ENCODE measurements at places on chromosomes 6 and 20. TPM values are rescaled to one million over a fixed set of nuclear protein-coding genes. Genes with fewer than 3 reads are reported as not detected.

DNA sequence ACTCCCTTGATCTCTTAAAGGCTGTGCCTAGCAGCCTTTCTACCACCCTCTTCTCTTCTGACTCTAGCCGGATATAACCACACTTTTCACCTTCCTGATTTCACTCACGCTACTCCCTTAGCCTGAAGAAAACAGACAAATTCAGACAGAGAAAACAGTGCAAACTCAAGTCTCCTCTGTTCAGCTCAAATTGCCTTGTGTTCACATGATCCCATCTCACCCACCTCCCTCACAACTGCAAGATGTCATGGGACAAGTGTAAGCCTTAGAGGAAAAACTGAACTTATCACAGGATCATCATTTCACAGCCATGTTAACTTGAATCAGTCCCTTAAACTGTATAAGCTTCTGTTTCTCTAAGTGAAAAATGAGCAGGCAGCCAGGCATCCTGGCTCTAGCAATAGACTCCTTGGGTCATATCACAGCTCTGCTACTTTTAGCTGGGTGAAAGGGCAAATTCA lies 66.5 kb upstream of the TENT5A start:
- H3K36me3 ChIP-seq = no peaks in the 10 kb centered on the region
- H3K4me3 ChIP-seq = no peak overlapping the region
- peaks cover 14% of the 10 kb centered on the region for H3K4me1 ChIP-seq
- H3K27me3 ChIP-seq = peaks cover 7% of the 10 kb centered on the region

DNA sequence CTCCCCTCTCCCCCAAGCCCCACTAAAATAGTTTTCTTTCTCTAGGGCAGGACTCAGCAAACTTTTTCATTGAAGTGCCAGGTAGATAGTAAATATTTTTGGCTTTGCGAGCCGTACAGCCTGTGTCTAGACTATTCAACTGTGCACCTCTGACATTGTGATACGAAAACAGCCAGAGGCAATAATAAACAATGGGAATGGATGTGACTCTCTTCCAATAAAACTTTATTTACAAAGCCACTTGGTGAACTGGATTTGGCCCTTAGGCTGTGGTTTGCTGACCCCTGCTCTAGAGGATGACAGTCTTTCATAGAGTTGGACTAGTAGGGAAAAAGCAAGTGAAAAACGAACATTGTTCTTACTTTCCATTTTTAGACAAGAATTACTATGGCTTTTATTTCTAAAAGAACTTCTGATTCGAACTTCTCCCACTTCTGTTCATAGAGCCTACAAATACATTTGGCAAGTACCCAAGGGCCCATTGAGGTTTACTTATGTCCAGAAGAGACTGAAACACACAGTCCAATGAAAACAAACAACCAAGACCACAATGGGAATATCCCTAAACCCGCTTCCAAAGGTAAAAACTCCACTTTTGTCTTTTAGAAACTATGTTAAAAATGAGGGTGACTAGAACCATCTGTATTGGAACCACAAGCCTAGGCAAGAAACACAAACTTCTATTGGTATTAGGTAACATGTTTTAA lies 46.4 kb upstream of the CDKAL1 start:
- peaks cover 74% of the 10 kb centered on the region for H3K36me3 ChIP-seq
- no peak overlapping the region for H3K4me3 ChIP-seq
- no peaks in the 10 kb centered on the region for H3K27me3 ChIP-seq
- H3K4me1 ChIP-seq = peaks cover 3% of the 10 kb centered on the region
- no peak overlapping the region for H3K27ac ChIP-seq

GRCh38 chr6:39282774-39283173 lies 31.4 kb downstream of the KCNK17 start:
- no peak for DNase-seq
- H3K27me3 ChIP-seq = peaks cover 2% of the 10 kb centered on the region
- peaks cover 2% of the 10 kb centered on the region for H3K4me1 ChIP-seq
- H3K36me3 ChIP-seq = no peaks in the 10 kb centered on the region

DNA sequence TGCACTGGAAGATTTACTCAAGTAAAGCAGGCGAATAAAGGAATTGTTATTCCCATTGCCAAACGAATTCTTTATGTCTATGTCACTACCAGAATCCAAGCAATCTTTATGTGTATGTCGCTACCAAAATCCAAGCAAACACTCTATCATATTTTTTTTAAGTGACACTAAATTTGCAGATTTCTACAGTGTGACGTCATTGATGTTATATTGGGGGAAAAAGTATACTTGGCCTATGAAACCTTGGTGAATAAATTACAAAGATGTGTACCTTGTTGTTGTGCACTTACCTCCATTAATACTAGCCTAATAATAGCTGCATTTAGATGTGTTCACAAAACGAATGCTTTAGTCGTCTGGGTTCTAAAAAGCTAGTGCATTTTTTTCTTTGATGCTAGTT lies 957 bp downstream of the TTK start:
- peaks cover 3% of the 10 kb centered on the region for H3K27me3 ChIP-seq
- peak overlapping the region; percentile 92 for H3K27ac ChIP-seq
- peaks cover 48% of the 10 kb centered on the region for H3K4me1 ChIP-seq
- H3K36me3 ChIP-seq = peaks cover 42% of the 10 kb centered on the region

GRCh38 chr6:46024124-46024769 lies 8.6 kb upstream of the CLIC5 start:
- no peak overlapping the region for H3K27ac ChIP-seq
- peaks cover 2% of the 10 kb centered on the region for H3K27me3 ChIP-seq
- peaks cover 6% of the 10 kb centered on the region for H3K4me1 ChIP-seq
- no peak overlapping the region for H3K4me3 ChIP-seq
- no peaks in the 10 kb centered on the region for H3K36me3 ChIP-seq

DNA sequence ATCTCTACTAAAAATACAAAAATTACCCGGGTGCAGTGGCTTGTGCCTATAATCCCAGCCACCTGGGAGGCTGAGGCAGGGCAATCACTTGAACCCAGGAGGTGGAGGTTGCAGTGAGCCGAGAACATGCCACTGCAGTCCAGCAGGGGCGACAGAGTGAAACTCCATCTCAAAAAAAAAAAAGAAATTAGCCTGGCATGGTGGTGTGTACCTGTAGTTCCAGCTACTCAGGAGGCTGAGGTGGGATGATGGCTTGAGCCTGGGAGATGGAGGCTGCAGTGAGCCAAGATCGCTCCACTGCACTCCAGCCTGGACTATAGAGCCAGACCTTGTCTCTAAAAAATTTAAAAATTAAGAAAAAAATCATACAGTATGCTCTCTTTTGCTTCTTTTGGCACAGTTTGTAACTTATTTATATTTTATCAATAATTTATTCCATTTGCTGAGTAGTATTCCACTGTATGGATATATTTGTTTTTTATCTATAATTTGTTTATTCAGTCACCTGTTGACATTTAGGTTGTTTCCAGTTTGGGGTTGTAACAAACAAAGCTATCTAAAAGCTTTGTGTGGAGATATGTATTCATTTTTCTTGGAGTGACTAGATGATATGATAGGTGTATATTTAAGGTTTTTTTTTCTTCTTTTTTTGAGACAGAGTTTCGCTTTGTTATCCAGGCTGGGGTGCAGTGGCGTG lies 8.0 kb upstream of the MYBL2 start:
- H3K4me3 ChIP-seq = no peak overlapping the region
- peaks cover 18% of the 10 kb centered on the region for H3K4me1 ChIP-seq
- H3K27ac ChIP-seq = no peak overlapping the region

- no peaks in the 10 kb centered on the region for H3K36me3 ChIP-seq
- no peak overlapping the region for H3K27ac ChIP-seq
- no peak overlapping the region for H3K4me3 ChIP-seq
- H3K27me3 ChIP-seq = peaks cover 11% of the 10 kb centered on the region
- no peaks in the 10 kb centered on the region for H3K4me1 ChIP-seq
Measured at GRCh38 chr6:52013035-52013434, 74.4 kb downstream of the PKHD1 start.

GRCh38 chr20:31747640-31748039 lies 8.6 kb downstream of the TPX2 start:
- H3K4me3 ChIP-seq = no peak overlapping the region
- no peak for DNase-seq
- H3K27ac ChIP-seq = peak overlapping the region; percentile 21
- H3K27me3 ChIP-seq = no peaks in the 10 kb centered on the region

GRCh38 chr6:90720404-90720803 lies 133.5 kb upstream of the MAP3K7 start:
- peaks cover 3% of the 10 kb centered on the region for H3K27me3 ChIP-seq
- H3K4me3 ChIP-seq = no peak overlapping the region
- H3K36me3 ChIP-seq = no peaks in the 10 kb centered on the region
- DNase-seq = no peak
- H3K4me1 ChIP-seq = no peaks in the 10 kb centered on the region

DNA sequence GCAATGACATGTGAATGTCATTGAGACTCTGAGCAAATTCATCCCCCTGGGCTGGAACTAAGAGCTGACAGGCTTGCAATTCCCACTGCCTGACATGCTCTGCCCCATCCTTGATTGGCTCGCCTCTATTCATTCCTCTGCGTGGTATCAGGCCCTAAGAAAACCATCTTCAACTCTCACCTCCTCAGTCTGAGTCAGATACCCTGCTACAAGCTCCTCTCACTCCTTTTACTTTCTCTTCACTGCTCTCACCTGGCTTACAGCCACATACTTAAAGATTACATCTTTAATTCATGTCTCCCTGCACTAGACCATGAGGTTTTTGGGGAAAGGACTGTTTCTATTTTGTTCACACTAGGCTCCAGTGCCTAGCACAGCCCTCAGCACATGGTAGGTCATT lies 131.6 kb downstream of the KIF6 start:
- no peak overlapping the region for H3K27ac ChIP-seq
- H3K4me3 ChIP-seq = no peak overlapping the region
- peaks cover 3% of the 10 kb centered on the region for H3K27me3 ChIP-seq
- H3K4me1 ChIP-seq = no peaks in the 10 kb centered on the region
- DNase-seq = no peak

DNA sequence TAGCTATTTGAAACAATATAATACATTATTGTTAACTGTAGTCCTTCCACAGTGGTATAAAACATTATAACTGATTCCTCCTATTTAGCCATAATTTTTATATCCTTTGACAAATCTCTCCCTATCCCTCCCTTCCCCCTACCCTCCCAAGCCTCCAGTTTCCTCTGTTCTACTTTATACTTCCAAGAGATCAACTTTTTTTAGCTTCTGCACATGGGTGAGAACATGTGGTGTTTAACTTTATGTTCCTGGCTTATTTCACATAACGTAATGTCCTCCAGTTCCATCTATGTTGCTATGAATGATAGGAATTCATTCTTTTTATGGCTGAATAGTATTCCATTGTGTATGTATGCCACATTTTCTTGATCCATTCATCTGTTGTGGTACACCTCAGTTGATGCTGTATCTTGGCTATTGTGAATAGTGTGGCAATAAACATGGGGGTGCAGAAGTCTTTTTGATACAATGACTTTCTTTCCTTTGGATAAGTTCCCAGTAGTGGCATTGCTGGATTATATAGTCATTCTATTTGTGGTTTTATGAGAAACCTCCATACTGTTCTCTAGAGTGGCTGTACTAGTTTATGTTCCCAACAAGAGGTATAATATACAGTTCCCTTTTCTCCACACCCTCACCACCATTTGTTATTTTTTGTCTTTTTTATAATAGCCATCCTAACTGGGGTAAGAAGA lies 205.0 kb downstream of the KCNQ5 start:
- no peak overlapping the region for H3K4me3 ChIP-seq
- H3K27ac ChIP-seq = no peak overlapping the region
- no peaks in the 10 kb centered on the region for H3K27me3 ChIP-seq
- no peak for DNase-seq
- H3K36me3 ChIP-seq = no peaks in the 10 kb centered on the region
- peaks cover 8% of the 10 kb centered on the region for H3K4me1 ChIP-seq

DNA sequence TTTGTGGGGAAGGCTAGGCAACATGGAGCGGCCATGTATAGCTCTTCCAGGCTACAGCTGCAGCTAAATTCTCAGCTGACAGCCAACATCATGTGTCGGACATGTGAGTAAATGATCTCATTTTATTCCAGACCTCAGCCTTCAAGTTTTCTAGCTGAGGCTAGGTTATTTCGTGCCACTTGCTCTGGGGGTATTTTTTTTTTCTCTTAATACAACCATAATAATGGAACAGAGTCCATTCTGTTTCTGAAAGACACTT lies 573.5 kb downstream of the CD109 start:
- H3K4me1 ChIP-seq = no peaks in the 10 kb centered on the region
- no peak for DNase-seq
- H3K27ac ChIP-seq = no peak overlapping the region
- no peak overlapping the region for H3K4me3 ChIP-seq
- no peaks in the 10 kb centered on the region for H3K27me3 ChIP-seq

GRCh38 chr6:10422737-10423034 lies 7.8 kb upstream of the TFAP2A start:
- no peak overlapping the region for H3K27ac ChIP-seq
- peaks cover 90% of the 10 kb centered on the region for H3K27me3 ChIP-seq
- H3K4me3 ChIP-seq = no peak overlapping the region
- DNase-seq = no peak
- peaks cover 18% of the 10 kb centered on the region for H3K36me3 ChIP-seq

GRCh38 chr6:4577406-4577805 lies 198.8 kb upstream of the CDYL start:
- H3K4me1 ChIP-seq = no peaks in the 10 kb centered on the region
- no peaks in the 10 kb centered on the region for H3K36me3 ChIP-seq
- DNase-seq = no peak
- H3K4me3 ChIP-seq = no peak overlapping the region
- no peaks in the 10 kb centered on the region for H3K27me3 ChIP-seq

DNA sequence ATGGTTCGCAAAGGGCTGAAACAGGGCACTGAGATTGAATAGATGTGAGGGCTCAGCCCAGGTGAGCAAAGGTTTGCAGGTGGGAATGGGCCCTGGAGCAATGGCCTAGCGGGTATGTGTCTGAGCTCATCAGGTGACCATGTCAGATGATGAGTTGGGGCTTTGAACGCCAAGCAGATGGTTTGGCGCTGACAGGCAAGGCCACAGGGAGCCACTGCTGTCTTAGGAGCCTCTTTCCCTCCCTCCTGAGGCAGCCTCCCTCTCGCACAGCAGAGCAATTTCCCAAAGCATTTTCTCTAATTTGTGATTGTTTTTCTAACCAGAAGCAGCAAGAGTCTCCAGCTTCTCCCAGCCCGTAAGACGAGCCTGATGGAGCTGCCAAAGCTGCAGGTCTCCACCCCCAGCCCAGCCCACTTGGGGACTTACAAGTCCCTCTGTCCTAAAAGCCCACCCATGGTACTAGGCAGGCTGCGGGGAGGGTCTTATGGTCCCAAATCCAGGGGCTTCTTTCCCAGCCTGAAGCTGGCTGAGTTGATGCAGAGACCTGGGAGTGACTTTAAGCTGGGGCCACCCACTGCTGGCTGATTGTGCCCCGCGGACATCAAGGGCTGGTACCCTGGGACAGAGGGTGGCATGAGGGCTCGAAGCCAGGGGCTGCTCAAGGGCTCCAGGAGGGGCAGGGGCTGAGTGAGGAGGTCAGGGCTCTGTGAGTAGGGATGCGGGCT lies 11.6 kb downstream of the CDH22 start:
- no peaks in the 10 kb centered on the region for H3K4me1 ChIP-seq
- DNase-seq = no peak
- no peak overlapping the region for H3K4me3 ChIP-seq
- H3K36me3 ChIP-seq = no peaks in the 10 kb centered on the region
- peaks cover 31% of the 10 kb centered on the region for H3K27me3 ChIP-seq

- H3K27me3 ChIP-seq = no peaks in the 10 kb centered on the region
- DNase-seq = peak; percentile 72
- no peak overlapping the region for H3K27ac ChIP-seq
- peaks cover 4% of the 10 kb centered on the region for H3K36me3 ChIP-seq
Measured at GRCh38 chr6:45801471-45802289, 214.0 kb downstream of the CLIC5 start.

Gene SCRT2
- total RNA-seq = not detected

Gene RUNX2
- total RNA-seq = 42.2 TPM

Gene ARMC12
- 0.40 TPM for total RNA-seq

Gene WASF1
- total RNA-seq = 0.76 TPM

Gene PDE7B
- 0.68 TPM for total RNA-seq

Gene E2F1
- 61.7 TPM for total RNA-seq

Gene SIRPD
- not detected for total RNA-seq
